Chondrocyte (in vitro differentiated cells): ENCODE measurements at places on chromosomes 6 and 20. TPM values are rescaled to one million over a fixed set of nuclear protein-coding genes. Genes with fewer than 3 reads are reported as not detected.

DNA sequence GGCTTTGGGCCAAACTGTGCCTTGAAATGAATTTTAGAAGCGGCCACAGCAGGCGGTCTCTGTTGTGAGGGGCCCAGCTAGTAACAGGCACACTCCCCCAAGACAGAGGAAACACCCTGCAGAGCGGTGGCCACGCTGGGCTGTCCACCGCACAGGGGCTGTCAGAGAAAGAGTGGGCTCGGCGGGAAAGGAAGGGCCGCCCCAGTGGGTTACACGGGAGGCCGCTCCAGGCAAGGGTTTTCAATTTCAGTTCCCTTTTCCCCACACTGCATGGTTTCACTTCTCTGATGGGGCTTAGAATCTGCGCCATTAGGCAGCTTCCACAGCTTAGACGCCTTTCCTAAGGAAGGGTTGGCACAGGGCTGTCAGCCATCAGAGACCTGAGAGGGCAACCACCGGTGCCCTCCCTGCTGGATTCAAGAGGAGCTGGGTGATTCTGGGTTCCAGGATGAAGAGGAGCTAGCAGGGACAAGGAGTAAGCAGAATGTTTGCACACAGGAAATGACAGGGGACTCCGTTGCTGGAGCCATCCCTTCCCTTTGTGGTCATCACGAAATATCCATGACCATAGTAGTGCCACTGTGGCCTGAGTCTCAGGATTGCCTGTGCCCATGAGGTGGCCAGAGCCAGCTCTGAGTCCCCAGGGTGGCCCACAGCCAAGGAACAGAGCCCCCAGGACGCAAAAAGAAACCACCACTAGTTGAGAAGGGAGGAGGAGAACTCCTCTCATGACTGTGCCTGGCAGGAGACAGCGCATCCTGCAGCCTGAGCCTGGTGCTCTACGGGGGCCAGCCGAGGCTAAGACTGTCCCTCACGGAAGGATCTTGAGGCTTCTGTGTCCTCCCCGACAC, 282.7 kb downstream of the NRN1 start:
- DNase-seq = no peak

DNA sequence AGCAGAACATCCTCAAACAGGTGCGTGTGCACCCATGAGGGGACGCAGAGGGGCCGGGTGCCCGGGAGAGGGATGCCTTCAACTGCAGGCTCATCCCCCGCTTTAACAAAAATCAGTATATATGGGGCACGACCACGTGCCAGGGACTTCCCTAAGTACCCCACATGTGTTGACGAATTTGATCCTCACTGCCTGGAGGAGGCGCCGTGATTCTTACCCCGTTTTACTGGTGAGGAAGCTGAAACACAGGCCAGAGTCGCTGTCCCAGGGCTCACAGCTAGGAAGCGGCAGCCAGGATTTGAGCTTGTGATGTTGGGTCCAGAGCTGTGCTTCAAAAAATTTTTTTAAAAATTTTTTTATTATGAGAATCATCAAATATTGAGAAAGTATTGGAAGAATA, 44.8 kb downstream of the ITPR3 start:
- no peak for DNase-seq

DNA sequence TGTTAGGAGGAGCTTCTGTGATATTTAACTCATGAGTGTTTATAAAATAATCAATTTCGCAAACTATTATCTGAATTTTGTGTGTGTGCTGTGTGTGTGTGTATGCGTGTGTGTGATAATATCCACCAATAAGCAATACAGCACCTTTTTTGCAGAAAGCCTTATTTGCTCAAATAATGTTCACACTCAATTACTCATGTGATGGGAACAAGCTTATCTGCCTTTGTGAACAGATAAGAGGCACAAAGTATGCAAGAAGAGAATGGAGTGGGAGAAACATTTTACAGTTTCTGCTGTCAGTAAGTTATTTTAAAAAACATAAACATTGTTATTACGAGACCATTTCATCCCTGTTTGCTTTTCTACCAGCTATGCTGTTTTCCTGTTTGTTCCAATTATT, 36.7 kb upstream of the PTPRK start:
- no peak for DNase-seq

GRCh38 chr6:14927398-14927797, 318.5 kb upstream of the JARID2 start:
- no peak for DNase-seq

- no peak for DNase-seq
These were observed 74.3 kb downstream of the NCOA7 start for GRCh38 chr6:125865015-125865414.

- DNase-seq = no peak
These were observed at the start of gene UBE2V1 for GRCh38 chr20:50112512-50113419. Gene UBE2V1, minus strand, starts transcription at chr20:50113150. Its CDS starts 22 bp downstream, at chr20:50113128.

GRCh38 chr6:159964046-159964445, 4.8 kb upstream of the IGF2R start:
- no peak for DNase-seq

GRCh38 chr6:74268815-74269599, 573.0 kb downstream of the CD109 start:
- DNase-seq = no peak

GRCh38 chr6:19394051-19394450, 443.1 kb upstream of the ID4 start:
- no peak for DNase-seq

GRCh38 chr6:26241033-26241895, 123.7 kb upstream of the BTN3A2 start:
- DNase-seq = no peak

GRCh38 chr6:30093951-30094661, 18.5 kb upstream of the RNF39 start:
- no peak for DNase-seq

DNA sequence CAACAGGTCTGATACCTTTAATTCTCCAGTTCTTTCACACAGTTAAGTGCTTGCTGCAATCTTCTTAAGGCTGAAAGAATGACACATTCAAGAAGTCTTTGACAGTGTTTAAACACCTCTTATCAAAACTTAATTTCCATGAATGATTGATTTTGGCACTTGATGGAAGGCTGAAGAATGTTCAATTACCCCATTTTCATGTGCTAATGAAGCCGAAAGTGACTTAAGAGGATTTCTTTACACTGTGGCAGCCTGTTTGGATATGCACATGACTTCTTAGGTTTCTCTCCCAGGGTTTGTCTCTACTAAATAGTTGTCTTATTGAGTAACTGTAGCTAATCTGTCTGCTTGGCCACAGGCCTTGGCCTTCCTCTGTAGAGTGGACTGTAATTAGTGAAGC, 81.1 kb upstream of the PRDM1 start:
- no peak for DNase-seq

GRCh38 chr6:63533026-63533425, 39.3 kb upstream of the LOC128125822 start:
- DNase-seq = no peak

GRCh38 chr6:166157930-166158617, 9.6 kb downstream of the TBXT start:
- DNase-seq = no peak

- DNase-seq = no peak
These were observed 45.6 kb upstream of the FYN start for GRCh38 chr6:111918825-111919224.

DNA sequence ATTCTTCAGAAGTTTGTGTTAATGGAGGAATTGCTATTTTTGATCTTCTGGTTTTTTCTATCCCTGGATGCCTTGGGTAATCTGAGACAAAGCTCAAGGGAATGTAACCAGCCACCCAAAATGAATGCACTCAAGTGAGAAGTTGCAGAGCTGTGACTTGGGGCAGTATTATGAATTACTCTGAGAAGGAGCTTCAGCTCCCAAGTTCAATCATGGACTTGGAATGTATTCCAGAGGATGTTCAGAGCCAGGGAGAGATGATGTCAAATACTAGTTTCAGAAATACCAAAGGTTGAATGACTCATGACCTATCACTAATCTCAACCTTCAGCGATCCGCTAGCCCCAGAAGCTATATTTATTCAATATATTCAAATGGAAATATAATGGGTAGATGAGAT, 375.2 kb upstream of the PLCB4 start:
- no peak for DNase-seq

- DNase-seq = no peak
These were observed 127.0 kb downstream of the CEBPB start for GRCh38 chr20:50317609-50318008.

GRCh38 chr6:142735204-142735603, 209.8 kb downstream of the HIVEP2 start:
- DNase-seq = no peak

DNA sequence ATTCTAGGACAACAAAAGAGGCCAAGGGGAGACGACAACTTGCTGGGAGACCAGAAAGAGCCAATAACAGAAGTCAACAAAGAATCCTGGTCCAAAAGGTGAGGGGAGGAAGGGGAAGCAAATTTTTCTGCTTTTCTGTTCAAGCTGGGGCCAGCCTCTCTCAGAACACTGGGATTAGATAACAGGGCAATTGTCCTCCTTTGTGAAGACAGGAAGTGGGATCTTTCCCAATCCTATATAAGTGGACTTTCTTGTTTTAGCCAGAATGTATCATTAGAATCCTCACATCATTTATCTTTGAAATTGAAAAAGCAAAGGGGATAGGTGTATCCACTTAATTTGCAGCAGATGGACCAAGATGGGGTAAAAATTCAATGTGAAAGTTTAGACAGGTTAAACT, 101.2 kb upstream of the COL21A1 start:
- no peak for DNase-seq

DNA sequence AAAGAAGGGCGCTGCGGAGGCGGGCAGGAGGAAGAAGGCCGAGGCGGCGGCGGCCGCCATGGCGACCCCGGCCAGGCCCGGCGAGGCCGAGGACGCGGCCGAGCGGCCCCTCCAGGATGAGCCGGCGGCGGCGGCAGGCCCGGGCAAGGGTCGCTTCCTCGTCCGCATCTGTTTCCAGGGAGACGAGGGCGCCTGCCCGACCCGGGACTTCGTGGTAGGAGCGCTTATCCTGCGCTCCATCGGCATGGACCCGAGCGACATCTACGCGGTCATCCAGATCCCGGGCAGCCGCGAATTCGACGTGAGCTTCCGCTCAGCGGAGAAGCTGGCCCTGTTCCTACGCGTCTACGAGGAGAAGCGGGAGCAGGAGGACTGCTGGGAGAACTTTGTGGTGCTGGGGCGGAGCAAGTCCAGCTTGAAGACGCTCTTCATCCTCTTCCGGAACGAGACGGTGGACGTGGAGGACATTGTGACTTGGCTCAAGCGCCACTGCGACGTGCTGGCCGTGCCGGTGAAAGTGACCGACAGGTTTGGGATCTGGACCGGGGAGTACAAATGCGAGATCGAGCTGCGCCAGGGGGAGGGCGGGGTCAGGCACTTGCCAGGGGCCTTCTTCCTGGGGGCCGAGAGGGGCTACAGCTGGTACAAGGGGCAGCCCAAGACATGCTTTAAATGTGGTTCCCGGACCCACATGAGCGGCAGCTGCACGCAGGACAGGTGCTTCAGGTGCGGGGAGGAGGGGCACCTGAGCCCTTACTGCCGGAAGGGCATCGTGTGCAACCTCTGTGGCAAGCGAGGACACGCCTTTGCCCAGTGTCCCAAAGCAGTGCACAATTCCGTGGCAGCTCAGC, 780 bp downstream of the ZCCHC3 start:
- no peak for DNase-seq

- DNase-seq = no peak
These were observed 19.2 kb downstream of the MRPS18A start for GRCh38 chr6:43668151-43669028.

GRCh38 chr20:40650707-40651106, 38.3 kb downstream of the MAFB start:
- DNase-seq = no peak

- no peak for DNase-seq
These were observed 35.7 kb upstream of the CD93 start for GRCh38 chr20:23121751-23122320.

GRCh38 chr20:17012546-17013226, 214.2 kb upstream of the PCSK2 start:
- DNase-seq = no peak

DNA sequence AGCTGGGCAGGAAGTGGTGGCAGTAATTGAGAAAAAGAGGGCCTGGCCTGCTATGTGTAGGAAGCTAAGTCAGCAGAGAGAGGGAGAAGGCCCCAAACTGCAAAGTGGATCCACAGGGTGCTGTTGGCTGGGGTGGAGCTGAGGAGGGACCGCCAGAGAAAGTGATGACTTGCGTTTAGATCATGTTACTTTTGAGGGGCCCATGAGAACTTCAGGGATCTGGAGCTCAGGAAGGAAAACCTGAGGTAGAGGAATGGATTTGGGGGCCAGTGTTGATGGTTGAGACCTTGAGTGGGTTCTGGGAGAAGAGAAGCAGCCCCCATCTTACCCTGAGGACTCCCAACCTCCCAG, 155.5 kb downstream of the MRPL14 start:
- DNase-seq = no peak

DNA sequence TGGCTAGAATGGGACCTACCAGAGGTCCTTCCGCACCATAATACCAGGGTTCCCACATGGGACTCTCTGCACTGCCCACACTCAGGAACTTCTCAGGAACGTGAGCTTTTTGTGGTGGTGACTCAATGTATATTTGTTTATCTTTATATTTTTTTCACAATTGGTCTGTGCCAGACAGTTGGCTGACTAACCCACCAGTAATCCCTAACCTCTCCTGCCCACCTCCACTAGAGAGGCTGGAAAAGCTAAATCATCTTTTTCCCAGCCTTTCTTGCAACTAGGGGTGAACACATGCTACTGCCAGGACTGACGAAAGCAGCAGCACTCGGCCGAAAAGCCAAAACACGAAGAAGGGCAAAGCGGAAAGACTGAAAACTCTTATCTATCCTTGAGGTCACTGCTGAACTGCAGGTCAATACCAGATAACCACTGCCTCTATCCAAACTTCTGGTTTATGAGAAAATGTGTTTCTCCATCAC, 112.9 kb downstream of the TRERF1 start:
- DNase-seq = no peak

GRCh38 chr6:67394254-67394653, 1240.8 kb upstream of the ADGRB3 start:
- DNase-seq = no peak

The BTNL2 gene
- total RNA-seq = not detected in 3 replicates

The KCNK15 gene
- 0.59 to 1.6 TPM (median 0.77 TPM) in 3 replicates for total RNA-seq

The BPIFA3 gene
- not detected in 3 replicates for total RNA-seq

The ENPP3 gene
- total RNA-seq = not detected in 3 replicates

The HCRTR2 gene
- total RNA-seq = not detected in 3 replicates

The NR2E1 gene
- total RNA-seq = not detected in 3 replicates

The GPR6 gene
- total RNA-seq = not detected in 3 replicates

The EYS gene
- total RNA-seq = not detected in 3 replicates

The RPS18 gene
- total RNA-seq = 1,578 to 1,963 TPM (median 1,582 TPM) in 3 replicates

The EDN3 gene
- 0.55 to 0.59 TPM in 2 of 3 replicates, not detected in the other for total RNA-seq

The SF3B5 gene
- 97.9 to 118 TPM (median 101 TPM) in 3 replicates for total RNA-seq

The RGS17 gene
- total RNA-seq = 1.5 to 2.2 TPM (median 1.8 TPM) in 3 replicates

The LHFPL5 gene
- not detected in 3 replicates for total RNA-seq

The DLL1 gene
- total RNA-seq = 0.35 to 0.82 TPM (median 0.41 TPM) in 3 replicates
